ENCODE measurements at places on chromosomes 11 and 22. TPM values are rescaled to one million over a fixed set of nuclear protein-coding genes. Genes with fewer than 3 reads are reported as not detected.

Gene OR52I2
- not detected for polyA plus RNA-seq

Gene TRIM21
- 75.6 TPM for polyA plus RNA-seq

Gene OR2AG2
- not detected for polyA plus RNA-seq

Gene TREH
- not detected for polyA plus RNA-seq

Gene CELSR1
- not detected for polyA plus RNA-seq

Gene SCN4B
- not detected for polyA plus RNA-seq

Gene C11orf86
- polyA plus RNA-seq: not detected

DNA sequence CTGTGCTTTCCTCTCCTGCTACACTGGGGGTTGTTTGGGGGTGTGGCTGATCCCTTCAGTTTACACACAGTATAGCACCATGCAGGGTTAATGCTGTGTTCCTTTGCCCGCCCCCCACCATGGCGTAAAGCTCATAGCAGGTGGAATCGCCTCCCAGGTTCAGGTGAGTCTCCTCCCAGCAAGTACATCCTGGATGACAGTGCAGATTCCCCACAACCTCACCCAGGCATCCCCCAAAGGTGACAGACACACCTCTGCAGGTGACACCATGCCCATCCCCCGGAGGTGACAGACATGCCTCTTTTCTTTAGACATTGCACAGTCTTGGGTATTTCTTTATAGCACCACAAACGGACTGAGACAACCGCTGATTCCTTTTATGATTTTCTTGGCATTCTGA, 343.7 kb downstream of the BRD1 start:
- DNase-seq: no peak
- no peaks in the 10 kb centered on the region for H3K36me3 ChIP-seq
- no peaks in the 10 kb centered on the region for H3K27me3 ChIP-seq
- no peak overlapping the region for H3K4me3 ChIP-seq
- H3K4me1 ChIP-seq: no peaks in the 10 kb centered on the region

- no peaks in the 10 kb centered on the region for H3K36me3 ChIP-seq
- H3K4me1 ChIP-seq: peaks cover 18% of the 10 kb centered on the region
- no peaks in the 10 kb centered on the region for H3K27me3 ChIP-seq
- H3K27ac ChIP-seq: no peak overlapping the region
- no peak overlapping the region for H3K4me3 ChIP-seq
- DNase-seq: no peak
Measured at GRCh38 chr22:31102441-31103081, 4.8 kb downstream of the SELENOM start.

GRCh38 chr22:35411102-35411501, 11.2 kb downstream of the MCM5 start:
- H3K36me3 ChIP-seq: peaks cover 92% of the 10 kb centered on the region
- DNase-seq: no peak
- no peak overlapping the region for H3K4me3 ChIP-seq
- H3K27ac ChIP-seq: no peak overlapping the region
- no peaks in the 10 kb centered on the region for H3K4me1 ChIP-seq

DNA sequence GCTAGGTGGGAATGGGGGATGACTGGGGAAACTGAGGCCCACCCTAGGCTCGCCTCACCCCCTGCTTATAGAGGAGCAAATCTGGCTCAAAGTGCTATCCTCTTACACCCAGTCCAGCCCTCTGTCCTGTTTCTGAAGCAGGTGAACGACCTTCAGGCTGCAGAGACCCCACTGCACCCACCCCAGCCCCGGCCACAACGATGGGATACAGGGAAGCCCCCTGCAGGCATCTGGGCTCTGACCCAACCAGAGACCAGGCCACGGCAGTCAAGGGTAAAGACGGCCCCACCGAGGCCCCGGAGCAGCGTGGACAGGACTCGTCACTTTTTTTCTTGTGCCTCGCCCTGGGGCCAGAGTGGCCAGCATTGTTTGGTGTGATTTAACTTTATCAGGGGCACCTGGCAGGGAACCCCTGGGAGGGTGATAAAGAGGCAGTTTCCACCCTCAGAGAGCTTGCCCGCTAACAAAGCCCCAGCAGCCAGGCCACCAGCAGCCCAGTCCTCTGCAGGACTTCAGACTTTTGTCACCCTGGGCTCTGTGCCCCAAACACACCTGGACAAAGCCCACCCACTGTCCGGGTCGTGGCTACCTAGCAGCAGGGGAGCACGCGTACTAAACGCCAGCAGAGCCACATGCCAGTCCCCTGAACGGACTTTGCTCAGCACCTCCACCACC, 612.6 kb downstream of the TBC1D22A start:
- no peak overlapping the region for H3K27ac ChIP-seq
- H3K36me3 ChIP-seq: no peaks in the 10 kb centered on the region
- H3K27me3 ChIP-seq: no peaks in the 10 kb centered on the region
- H3K4me3 ChIP-seq: no peak overlapping the region

DNA sequence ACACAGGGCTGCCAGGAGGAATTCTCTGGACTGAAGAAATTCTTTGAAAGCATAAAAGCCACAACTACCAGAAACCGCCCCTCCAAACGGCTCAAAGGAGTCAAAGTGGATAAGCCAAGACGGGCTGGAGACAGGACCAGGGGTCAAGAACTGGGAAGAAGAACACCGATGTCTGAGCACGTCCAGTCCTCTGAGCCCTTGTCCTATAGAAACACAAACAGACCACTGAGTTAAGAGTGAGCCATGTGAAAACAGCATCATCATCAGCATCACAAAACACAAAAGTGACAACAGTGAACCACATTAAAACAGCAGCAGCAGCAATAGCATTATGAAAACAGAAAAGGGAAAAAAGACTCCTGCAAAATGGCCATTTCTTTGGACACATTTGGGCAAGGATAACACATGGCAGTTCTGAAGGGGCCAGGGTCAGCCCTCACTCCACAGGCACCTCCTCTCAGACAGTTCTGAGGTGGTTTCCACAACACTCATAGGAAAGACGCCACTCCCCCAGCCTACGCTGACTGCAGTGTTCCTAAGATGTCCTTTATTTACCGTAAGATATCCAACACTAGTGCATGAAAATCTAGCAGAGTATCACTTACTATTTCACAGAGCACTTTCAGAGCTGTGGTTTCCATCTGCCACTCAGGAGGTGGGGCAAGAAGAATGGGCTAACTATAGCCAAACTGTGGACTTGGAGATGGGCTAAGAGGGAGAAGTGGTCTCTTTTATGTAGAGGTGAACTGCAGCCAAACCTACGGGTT, 28.6 kb upstream of the YPEL1 start:
- H3K4me1 ChIP-seq: peaks cover 23% of the 10 kb centered on the region
- H3K27me3 ChIP-seq: no peaks in the 10 kb centered on the region
- no peak overlapping the region for H3K4me3 ChIP-seq
- no peak for DNase-seq
- no peak overlapping the region for H3K27ac ChIP-seq
- peaks cover 83% of the 10 kb centered on the region for H3K36me3 ChIP-seq

- no peak overlapping the region for H3K27ac ChIP-seq
- no peaks in the 10 kb centered on the region for H3K36me3 ChIP-seq
- H3K4me3 ChIP-seq: no peak overlapping the region
- DNase-seq: no peak
- H3K27me3 ChIP-seq: no peaks in the 10 kb centered on the region
- H3K4me1 ChIP-seq: no peaks in the 10 kb centered on the region
Measured at GRCh38 chr11:17798716-17799115, 64.1 kb downstream of the KCNC1 start.

DNA sequence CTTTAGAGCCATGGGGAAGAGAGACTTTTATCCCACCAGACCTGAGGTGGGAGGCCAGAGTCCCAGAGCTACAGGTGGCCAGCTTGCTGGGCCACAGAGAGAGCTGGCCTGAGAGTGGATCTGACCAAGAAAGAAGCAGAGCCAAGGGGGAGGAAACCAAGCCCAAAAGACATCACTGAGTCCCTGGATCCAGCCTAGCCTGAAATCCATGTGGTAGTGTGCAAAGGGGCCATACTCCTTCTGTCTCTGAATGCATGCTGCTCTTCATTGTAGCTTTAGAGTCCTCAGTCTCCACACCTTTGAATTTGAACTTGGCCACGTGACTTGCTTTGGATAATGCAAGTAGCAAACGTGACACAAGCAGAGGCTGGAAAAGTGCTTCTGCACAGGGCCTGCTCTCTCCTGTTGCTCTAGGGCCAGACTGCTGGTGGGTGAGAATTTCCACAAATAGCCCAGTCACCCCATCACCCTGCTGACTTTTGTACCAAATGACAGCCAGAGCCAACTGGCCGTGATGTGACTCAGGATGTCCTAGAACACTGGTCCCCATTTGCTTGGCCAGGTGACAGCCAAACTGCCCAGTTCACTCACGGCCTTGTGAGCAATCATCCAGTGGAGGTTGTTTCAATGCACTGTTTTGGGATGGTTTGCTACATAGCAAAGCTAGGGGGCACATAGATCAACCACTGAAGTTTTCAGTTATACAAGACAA, 93.6 kb downstream of the DHCR7 start:
- no peak for DNase-seq
- no peaks in the 10 kb centered on the region for H3K27me3 ChIP-seq
- H3K36me3 ChIP-seq: no peaks in the 10 kb centered on the region
- no peaks in the 10 kb centered on the region for H3K4me1 ChIP-seq
- H3K4me3 ChIP-seq: no peak overlapping the region
- no peak overlapping the region for H3K27ac ChIP-seq

DNA sequence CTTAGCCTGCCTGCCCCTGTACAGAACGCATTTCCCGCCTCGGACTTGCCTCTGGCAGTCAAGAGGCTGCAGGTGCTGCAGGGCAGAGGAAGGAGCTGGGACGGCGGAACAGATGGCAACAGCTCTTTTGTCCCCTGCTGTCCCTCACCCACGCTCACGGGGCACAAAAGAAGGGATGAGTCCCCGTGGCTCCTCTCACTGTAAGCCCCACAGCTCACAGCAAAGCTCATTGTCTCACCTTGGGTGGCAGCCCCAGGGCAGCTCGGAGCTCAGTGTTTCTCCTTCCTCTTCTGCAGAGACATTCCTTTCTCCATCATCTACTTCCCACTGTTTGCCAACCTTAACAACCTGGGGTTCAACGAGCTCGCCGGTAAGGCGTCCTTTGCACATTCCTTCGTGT, 24.3 kb downstream of the SLC25A18 start:
- peaks cover 16% of the 10 kb centered on the region for H3K36me3 ChIP-seq
- H3K27ac ChIP-seq: no peak overlapping the region
- no peak for DNase-seq
- H3K4me3 ChIP-seq: no peak overlapping the region

DNA sequence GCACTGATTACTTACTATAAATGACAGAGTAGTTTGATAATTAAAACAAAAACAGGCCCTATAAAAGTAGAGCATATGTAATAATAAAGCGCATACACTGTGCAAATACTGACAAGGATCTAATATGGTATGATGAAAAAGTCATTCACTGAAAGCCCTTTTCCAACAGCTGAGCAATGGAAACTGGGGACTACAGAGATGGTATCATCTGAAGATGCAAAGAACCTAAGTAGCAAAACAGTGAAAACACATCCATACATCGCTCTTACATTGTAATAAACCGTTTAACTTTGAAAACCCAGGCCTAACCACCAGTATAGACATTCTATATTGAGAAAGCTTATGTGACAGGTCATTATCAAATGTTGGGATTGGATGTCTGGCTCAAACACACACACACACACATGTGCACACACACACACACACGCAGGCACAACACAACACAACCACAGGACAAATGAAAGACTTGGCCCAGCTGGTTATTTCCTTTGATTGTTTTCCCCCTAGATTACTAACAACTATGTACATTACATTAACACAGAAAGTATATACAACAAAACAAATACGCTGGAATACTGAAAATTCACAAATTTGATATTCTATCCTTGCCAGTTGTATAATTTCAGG, 119.5 kb downstream of the APOL5 start:
- no peaks in the 10 kb centered on the region for H3K4me1 ChIP-seq
- DNase-seq: no peak
- H3K4me3 ChIP-seq: no peak overlapping the region
- no peaks in the 10 kb centered on the region for H3K36me3 ChIP-seq

DNA sequence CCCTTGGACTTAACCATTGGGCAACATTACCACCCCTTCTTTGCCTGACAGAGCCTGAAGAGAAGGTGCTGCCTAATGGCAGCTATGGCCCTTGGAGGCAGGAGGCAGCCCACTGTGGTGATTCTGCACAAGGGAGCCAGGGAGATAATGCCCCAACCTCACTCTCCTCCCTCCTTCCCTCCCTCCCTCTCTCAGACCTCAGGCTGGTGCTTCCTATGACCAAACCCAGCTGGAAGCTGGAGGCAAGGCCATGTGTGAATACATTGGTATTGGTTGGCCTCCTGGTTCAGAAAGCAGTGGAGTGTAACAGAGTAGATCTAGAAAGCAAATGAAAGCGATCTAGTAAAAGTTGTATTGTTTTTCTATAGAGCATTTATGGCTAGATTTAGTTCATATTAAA, 233.1 kb downstream of the CSNK2A3 start:
- H3K27ac ChIP-seq: no peak overlapping the region
- H3K27me3 ChIP-seq: no peaks in the 10 kb centered on the region
- H3K4me3 ChIP-seq: no peak overlapping the region
- no peaks in the 10 kb centered on the region for H3K36me3 ChIP-seq
- no peaks in the 10 kb centered on the region for H3K4me1 ChIP-seq

DNA sequence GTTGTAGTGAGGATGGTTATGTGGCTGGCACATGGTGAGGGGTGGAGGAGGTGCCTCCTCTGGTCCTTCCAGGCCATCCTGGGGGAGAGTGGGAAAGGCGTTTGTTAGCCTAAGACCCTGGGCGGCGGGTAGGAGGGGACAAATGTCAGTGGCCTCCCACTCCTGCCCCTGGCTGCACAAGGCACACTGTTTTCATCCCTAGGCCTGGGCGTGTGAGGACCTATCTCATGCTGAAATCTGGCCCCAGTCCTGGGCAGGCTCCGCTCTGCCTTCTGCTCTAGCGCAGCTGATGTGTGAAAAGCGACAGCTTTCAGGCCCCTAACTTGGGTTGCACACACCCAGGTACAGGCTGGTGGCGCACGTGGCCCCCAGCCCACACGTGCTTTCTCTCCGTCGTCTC, 32.1 kb downstream of the DAGLA start:
- no peak overlapping the region for H3K4me3 ChIP-seq
- no peak for DNase-seq
- no peaks in the 10 kb centered on the region for H3K36me3 ChIP-seq
- no peaks in the 10 kb centered on the region for H3K27me3 ChIP-seq
- no peak overlapping the region for H3K27ac ChIP-seq

- no peaks in the 10 kb centered on the region for H3K36me3 ChIP-seq
- no peak overlapping the region for H3K4me3 ChIP-seq
- H3K27ac ChIP-seq: no peak overlapping the region
- no peaks in the 10 kb centered on the region for H3K27me3 ChIP-seq
- no peak for DNase-seq
- no peaks in the 10 kb centered on the region for H3K4me1 ChIP-seq
Measured at GRCh38 chr11:100619484-100619883, 67.6 kb upstream of the ARHGAP42 start.

GRCh38 chr11:77141034-77141433, 13.0 kb downstream of the MYO7A start:
- H3K36me3 ChIP-seq: no peaks in the 10 kb centered on the region
- H3K27ac ChIP-seq: no peak overlapping the region
- no peaks in the 10 kb centered on the region for H3K27me3 ChIP-seq
- DNase-seq: no peak

- H3K27ac ChIP-seq: no peak overlapping the region
- no peaks in the 10 kb centered on the region for H3K36me3 ChIP-seq
- no peak overlapping the region for H3K4me3 ChIP-seq
- H3K4me1 ChIP-seq: no peaks in the 10 kb centered on the region
- DNase-seq: no peak
Measured at GRCh38 chr11:115895594-115895993, 391.4 kb upstream of the CADM1 start.

Measured in CD4-positive, CD25-positive, alpha-beta regulatory T cell (primary cell).